ENCODE measurements at places on chromosomes 12 and 14. TPM values are rescaled to one million over a fixed set of nuclear protein-coding genes. Genes with fewer than 3 reads are reported as not detected.

The GMPR2 gene
- 31.7 TPM for total RNA-seq

DNA sequence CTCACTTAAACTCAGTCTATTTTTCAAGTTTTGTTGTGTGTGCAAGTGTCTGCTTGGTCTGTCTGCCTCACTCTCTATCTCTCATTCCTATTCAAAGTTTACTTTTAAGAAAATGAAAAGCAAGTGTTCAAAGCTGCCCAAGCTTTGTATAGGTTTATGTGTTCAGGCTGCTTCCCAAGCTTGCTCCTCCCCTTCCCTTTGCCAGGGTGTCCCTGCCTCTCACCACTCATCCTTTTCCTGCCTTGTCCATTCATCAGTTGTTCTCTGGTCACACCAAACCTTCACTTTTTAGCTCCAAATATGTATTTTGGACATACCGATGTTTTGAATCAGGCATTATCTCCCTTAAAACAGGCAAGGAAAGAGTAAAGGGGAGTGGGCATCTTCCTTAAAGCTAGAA lies 41.3 kb downstream of the STK38L start:
- no peak overlapping the region for H3K4me3 ChIP-seq
- no peaks in the 10 kb centered on the region for H3K27me3 ChIP-seq
- H3K27ac ChIP-seq: peak overlapping the region; percentile 74
- peaks cover 72% of the 10 kb centered on the region for H3K4me1 ChIP-seq
- H3K36me3 ChIP-seq: peaks cover 4% of the 10 kb centered on the region

DNA sequence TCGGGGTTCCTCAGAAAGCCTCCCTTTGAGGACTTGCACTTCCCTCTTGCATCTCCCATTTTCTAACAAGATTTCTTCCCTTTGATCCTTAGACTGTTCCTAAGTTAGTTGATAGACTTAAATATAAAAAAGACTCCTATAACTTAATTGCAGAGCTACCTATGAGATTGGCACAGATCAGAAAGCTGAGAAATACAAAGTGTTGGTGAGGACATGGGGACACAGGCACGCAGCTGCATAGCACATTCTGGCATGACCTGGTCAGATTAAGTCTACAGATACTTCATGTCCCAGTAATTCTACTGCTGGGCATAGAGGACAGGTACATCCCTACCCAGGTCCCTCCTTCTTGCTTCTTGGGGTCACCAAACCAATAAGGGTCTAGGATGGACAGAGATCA lies 141.7 kb upstream of the LHX5 start:
- H3K4me3 ChIP-seq: no peak overlapping the region
- no peak overlapping the region for H3K27ac ChIP-seq
- no peaks in the 10 kb centered on the region for H3K27me3 ChIP-seq

DNA sequence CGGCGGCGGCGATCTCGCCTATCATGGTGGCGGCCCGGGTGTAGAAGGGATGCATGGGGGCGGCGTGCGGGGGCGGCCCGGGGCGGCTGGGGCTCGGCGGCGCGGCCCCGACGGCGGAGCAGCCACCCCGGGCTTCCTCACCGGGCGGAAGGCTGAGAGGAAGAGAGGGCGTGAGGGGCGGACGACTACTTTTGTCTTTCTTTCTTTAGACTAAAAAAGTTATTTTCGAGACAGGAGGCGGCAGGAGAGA lies 240 bp downstream of the BTG1 start:
- H3K27me3 ChIP-seq: no peaks in the 10 kb centered on the region
- H3K4me3 ChIP-seq: peak overlapping the region; percentile 84
- H3K4me1 ChIP-seq: peaks cover under 1% of the 10 kb centered on the region
- no peak for DNase-seq

DNA sequence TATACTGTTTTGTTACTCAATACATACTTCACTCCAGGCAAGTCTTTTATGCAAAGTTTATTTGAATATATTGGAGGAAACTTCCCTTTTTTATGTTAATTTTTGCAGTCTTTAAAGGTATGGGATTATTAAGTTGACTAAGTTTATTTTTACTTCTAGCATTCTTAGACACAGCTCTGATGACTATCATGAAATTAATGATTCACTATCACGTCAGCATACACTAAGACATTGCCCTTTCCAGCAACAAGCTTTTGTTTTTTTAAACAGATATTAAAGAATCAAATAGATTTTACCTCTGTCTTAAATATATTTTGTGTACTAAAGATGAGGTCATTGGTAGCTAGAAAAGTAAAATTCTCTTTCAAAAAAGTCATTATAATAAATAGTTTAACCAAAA lies 52.1 kb downstream of the DERA start:
- no peaks in the 10 kb centered on the region for H3K4me1 ChIP-seq
- no peaks in the 10 kb centered on the region for H3K27me3 ChIP-seq
- no peak overlapping the region for H3K4me3 ChIP-seq

- H3K4me3 ChIP-seq: no peak overlapping the region
- H3K4me1 ChIP-seq: no peaks in the 10 kb centered on the region
- no peaks in the 10 kb centered on the region for H3K27me3 ChIP-seq
Measured at GRCh38 chr12:111978545-111978944, 34.4 kb downstream of the TMEM116 start.

DNA sequence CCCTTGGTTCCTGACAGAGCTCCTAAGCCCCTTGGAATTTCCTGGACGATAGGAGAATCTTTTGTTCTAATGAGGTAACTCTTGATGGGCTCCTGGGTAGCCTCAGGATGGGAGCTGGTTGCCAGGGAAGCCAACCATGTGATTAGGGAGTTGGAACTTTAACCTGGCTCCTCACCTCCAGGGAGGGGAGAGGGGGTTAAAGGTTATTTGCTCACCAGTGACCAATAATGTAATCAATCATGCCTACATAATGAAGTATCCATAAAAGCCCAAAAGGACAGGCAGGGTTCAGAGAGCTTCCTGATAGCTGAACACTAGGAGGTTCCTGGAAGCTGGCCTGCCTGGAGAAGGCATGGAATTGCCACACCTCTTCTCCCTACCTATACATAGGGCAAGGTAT lies 6.2 kb upstream of the CNOT2 start:
- DNase-seq: no peak
- no peaks in the 10 kb centered on the region for H3K27me3 ChIP-seq
- no peak overlapping the region for H3K4me3 ChIP-seq
- no peak overlapping the region for H3K27ac ChIP-seq
- no peaks in the 10 kb centered on the region for H3K4me1 ChIP-seq
- peaks cover 21% of the 10 kb centered on the region for H3K36me3 ChIP-seq

GRCh38 chr12:58533652-58534051 lies 386.7 kb downstream of the LRIG3 start:
- DNase-seq: no peak
- H3K4me3 ChIP-seq: no peak overlapping the region
- no peaks in the 10 kb centered on the region for H3K36me3 ChIP-seq
- H3K27me3 ChIP-seq: no peaks in the 10 kb centered on the region
- H3K4me1 ChIP-seq: no peaks in the 10 kb centered on the region
- H3K27ac ChIP-seq: no peak overlapping the region

GRCh38 chr12:30985814-30986452 lies 59.4 kb downstream of the TSPAN11 start:
- H3K4me1 ChIP-seq: peaks cover 13% of the 10 kb centered on the region
- H3K27me3 ChIP-seq: no peaks in the 10 kb centered on the region
- H3K27ac ChIP-seq: no peak overlapping the region

DNA sequence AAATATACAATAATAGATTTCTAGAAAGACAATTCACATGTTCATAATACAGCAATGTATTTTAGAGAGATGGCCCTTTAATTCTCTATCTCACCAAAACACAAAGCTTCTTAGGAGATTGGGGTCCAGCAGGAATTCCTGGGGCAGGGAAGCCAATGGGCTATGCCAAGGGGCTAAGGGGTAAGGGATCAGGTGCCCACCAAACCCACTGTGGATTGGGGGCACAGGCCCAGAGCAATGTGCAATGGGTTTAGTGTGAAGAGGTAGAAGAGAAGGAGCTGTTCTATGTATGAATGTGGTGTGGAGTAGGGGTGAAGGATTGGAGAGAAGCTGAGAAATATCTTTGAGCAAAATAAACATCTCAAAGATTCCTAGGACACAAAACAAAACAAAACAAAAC lies 2.6 kb downstream of the HOXC13 start:
- no peak overlapping the region for H3K27ac ChIP-seq
- H3K36me3 ChIP-seq: no peaks in the 10 kb centered on the region
- no peak for DNase-seq
- no peaks in the 10 kb centered on the region for H3K4me1 ChIP-seq
- no peak overlapping the region for H3K4me3 ChIP-seq
- peaks cover 77% of the 10 kb centered on the region for H3K27me3 ChIP-seq

DNA sequence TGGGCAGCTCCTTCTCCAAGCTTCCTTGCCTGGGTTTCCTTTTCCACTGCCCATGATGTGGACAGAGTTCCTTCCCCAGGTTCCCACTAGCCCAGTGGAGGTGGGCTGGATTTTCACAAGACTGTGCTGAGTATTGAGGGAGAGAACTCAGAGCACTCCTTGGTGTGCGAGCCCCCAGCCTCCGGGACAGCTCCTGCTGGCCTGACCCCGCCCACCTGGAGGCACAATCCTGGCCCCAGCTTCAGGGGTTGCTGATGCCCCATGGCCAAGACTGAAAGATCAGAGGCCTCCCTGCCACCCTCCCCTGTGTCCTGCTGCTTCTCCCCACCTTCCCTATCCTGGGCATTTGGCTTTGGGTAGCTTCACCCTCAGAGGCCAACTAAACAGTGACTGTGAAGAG lies 7.7 kb downstream of the KCNH3 start:
- peaks cover 14% of the 10 kb centered on the region for H3K4me1 ChIP-seq
- H3K27ac ChIP-seq: no peak overlapping the region
- H3K36me3 ChIP-seq: no peaks in the 10 kb centered on the region
- DNase-seq: no peak
- H3K27me3 ChIP-seq: no peaks in the 10 kb centered on the region

DNA sequence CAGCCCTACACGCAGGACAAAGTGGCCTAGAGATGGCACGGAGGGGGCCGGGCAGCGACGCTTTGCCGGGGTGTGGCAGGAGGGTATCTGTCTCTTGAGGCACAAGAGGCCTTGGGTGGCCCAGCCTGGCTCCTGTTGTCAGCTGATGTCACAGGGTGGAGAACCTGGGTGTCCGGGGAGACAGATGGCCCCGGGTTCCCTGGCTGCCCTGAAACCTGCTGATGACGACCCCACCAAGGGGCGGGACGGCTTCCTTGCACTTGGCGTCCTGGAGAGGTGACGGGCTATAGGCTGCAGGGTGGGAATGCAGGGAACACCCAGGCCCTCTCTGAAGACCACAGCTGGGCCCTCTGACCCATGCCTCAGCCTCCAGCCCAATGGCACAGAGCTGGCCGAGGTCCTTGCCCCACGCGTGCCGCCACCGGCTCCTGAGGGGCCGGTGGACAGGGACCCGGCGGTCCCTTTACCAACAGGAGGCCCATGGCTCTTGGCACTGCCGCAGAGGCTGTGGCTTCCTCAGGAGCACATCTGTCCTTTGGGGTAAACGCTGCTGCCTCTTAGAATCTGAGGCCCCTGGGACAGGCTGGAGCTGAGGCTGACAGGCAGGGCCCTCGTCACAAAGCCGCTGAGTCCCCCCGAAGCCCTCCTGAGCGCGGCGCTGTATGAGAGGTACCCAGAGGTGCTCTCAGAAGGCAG lies 16.4 kb downstream of the TRMT61A start:
- peak overlapping the region; percentile 82 for H3K27ac ChIP-seq
- no peak overlapping the region for H3K4me3 ChIP-seq
- H3K36me3 ChIP-seq: no peaks in the 10 kb centered on the region

GRCh38 chr14:72869407-72870329 lies 24.2 kb downstream of the DPF3 start:
- peak overlapping the region; percentile 78 for H3K27ac ChIP-seq
- DNase-seq: no peak
- no peaks in the 10 kb centered on the region for H3K27me3 ChIP-seq
- peaks cover 34% of the 10 kb centered on the region for H3K4me1 ChIP-seq

DNA sequence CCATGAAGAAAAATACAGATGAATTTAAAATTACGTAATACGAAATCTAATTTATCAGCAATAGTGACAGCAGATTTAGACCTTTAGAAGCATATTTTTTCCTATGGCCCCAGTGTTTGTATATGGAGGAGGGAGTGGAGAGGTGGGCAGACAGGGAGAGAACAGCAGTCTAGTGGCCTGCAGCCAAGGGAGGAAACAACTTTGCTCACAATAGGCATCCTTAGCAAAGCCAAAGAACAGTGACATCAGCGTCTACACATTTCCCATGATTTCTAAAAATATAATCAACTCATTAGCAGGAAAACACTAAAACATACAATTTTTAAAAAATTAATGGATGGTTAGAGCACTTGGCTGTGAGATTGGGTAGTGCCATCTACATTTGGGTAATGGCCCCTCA lies 622.6 kb upstream of the ATP2B1 start:
- no peaks in the 10 kb centered on the region for H3K36me3 ChIP-seq
- H3K4me1 ChIP-seq: no peaks in the 10 kb centered on the region
- H3K27me3 ChIP-seq: no peaks in the 10 kb centered on the region

DNA sequence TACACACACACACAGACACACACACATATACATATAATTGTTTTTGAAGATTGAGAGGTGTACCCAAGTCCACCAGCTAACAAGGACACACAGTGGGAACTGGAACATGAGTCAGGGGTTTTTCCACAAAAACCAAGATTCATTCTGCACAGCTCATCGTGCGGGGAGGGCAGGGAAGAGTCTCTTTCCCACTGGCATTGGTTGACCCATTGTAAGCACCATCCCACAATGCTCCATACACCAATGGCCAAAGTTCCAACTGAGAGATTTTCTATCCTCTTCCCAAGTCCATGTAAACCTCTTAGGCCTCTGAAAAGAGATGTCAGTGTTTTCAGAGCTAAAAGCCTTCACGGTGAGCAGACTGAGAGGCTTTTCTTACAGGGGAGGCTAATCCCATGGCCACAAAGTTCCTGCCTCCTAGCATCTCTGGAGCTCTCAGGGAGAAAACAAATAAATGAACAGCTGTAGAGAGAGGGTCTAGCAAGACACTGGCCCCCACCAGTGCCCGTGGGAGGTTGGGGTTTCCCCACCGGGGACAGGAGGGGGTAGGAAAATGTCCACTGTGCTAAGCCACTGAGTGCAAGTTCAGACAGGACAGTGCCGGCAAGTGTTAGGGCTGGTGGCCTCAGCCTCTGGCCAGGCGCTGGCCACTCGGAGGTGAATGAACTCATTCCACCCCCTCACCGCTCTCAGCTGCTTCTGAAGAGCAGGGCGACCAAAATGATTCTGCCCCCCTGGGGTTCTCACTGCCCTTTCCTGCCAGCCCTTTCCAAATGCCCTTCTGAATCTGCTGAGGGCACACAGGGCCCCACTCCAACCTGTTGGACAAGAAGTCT lies 21.5 kb upstream of the TC2N start:
- no peak for DNase-seq
- H3K4me3 ChIP-seq: no peak overlapping the region
- H3K27me3 ChIP-seq: no peaks in the 10 kb centered on the region
- no peaks in the 10 kb centered on the region for H3K36me3 ChIP-seq
- H3K27ac ChIP-seq: peak overlapping the region; percentile 72

DNA sequence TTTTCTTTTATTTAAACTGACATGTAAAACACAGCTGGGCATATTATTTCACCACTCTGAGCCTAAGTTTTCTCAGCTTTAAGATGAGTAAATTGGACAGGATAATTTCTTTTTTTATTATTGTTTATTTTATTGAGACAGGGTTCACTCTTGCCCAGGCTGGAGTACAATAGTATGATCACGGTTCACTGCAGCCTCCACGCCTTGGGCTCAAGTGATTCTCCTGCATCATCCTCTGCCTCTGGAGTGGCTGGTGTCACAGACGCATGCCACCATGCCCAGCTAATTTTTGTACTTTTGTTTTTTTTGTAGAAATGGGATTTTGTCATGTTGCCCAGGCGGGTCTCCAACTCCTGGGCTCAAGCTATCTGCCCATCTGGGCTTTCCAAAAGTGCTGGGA lies 12.7 kb downstream of the BMAL2 start:
- DNase-seq: no peak
- H3K36me3 ChIP-seq: no peaks in the 10 kb centered on the region
- no peaks in the 10 kb centered on the region for H3K27me3 ChIP-seq
- no peak overlapping the region for H3K27ac ChIP-seq
- no peaks in the 10 kb centered on the region for H3K4me1 ChIP-seq

The RILPL1 gene
- 130 TPM for total RNA-seq

Data from right atrium auricular region (tissue), 2 donors.